ENCODE measurements at places on chromosomes 2 and 18.

DNA sequence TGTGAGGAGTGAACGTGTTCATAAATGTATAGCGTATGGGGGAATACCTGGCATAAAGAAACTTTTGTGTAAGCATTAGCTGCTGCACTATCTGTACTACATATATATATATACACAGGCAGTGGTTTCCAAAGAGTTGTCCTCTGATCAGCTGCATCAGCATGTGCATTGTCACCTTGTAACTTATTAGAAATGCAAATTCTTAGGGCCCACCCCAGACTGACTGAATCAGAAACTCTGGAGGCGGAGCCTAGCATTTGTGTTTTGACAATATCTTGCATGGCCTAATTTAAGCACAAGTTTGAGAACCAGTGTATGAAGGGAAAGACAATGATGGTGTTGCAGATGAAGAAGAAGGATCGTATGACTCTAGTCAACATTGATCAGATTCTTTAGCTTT, 299.5 kb downstream of the CCDC102B start:
- no peak for DNase-seq

DNA sequence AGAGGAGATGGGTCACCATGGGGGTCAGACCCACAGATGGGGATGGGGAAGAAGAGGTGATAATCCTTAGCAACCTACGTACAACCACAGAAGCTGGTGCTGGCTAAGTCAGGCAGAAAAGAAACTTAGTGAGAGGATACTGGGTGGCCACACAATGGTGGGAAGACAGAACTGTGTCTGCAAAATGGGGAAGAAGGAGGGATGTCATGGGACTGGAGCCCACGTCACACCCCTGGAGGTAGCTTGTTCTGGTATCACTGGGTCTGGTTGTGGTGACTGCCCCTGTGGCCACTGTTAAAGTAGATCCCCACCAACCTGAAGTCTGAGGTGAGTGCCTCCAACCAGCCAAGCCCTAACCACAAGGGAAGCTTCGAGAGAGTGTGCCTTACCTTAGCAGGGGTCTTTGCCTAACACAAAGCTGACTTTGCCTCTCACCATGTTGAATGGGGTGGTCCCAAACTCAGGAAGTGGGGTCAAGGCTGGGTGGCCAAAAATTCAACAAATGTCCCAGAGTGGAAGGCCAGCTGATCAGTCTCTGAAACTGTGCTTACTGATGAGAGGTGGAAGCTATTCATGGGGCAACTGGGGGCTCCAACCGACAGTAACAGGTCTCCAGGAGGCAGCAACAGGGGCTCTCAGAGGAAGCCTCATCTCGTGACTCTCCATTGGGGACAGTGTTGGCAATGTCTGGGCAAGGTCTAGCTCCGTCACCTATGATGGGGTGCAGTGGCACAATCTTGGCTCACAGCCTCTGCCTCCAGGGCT, 64.8 kb upstream of the SLC1A4 start:
- DNase-seq: no peak

DNA sequence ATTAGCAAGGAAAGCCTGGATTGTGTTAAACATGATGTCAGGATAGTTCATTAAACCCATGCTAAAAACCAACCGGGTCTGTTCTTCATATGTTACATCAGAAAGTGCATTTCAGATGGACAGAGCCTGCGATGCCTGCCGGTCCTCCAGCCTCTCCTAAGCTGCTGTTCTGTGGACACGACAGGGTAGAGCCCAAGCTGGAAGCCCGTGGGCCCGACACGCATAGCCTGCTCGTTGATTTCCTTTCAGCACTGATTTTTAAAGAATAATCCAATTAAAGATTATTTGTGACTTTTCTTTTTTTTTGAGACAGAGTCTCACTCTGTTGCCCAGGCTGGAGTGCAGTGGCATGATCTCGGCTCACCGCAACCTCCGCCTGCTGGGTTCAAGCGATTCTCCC, 797 bp downstream of the OR6B3 start:
- DNase-seq: no peak

DNA sequence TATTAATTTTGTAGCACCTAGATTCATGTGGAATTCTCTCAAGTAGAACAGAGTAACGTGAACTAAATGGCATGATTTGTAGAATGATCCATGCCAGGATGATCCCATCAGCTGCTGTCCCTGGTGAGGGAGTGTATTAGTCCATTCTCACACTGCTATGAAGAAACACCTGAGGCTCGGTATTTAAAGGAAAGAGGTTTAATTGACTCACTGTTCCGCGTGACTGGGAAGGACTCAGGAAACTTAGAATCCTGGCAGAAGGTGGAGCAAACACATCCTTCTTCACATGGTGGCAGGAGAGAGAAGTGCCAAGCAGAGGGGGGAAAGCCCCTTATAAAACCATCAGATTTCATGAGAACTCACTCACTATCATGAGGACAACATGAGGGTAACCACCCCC, 312.6 kb downstream of the PTPRM start:
- no peak for DNase-seq

GRCh38 chr18:59219672-59220163, at the start of gene GRP:
TSS of gene GRP (plus strand) at chr18:59220158. CDS start at chr18:59220266, 108 bp downstream.
- DNase-seq: no peak

GRCh38 chr18:56487801-56488200, 150.6 kb downstream of the TXNL1 start:
- no peak for DNase-seq

- no peak for DNase-seq
These were observed 33.0 kb downstream of the COL5A2 start for GRCh38 chr2:189146553-189146952.

DNA sequence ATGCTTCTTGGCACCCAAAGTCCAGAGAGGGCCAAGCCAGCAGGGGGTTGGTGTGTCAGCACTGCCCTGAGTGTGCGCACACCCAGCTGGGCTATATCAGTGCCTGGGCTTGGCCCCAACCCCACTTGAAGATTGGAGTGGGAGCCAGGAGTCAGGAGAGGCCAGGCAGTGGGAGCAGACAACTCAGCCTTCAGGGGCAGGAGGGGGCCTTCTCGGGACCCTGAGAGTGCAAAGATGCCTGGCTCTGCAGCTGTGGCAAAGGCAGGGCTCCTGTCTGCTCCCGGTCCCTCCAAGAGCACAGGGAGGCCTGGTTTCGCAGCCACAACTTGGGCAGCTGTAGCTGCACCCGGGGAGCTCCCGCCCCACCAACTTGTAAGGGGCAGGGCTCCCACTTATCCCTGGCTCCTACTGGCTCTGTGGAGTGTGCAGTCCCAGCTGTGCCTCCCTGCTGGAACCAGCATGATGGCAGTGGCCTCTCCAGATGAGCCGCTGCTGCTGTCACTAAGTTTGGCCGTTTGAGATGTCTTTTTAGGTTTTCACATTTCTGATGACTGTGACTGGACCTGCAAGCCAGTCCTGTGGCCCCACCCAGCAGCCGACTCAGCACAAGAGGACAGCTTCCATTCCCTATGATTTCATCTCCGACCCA, 148.8 kb upstream of the HS6ST1 start:
- DNase-seq: no peak

DNA sequence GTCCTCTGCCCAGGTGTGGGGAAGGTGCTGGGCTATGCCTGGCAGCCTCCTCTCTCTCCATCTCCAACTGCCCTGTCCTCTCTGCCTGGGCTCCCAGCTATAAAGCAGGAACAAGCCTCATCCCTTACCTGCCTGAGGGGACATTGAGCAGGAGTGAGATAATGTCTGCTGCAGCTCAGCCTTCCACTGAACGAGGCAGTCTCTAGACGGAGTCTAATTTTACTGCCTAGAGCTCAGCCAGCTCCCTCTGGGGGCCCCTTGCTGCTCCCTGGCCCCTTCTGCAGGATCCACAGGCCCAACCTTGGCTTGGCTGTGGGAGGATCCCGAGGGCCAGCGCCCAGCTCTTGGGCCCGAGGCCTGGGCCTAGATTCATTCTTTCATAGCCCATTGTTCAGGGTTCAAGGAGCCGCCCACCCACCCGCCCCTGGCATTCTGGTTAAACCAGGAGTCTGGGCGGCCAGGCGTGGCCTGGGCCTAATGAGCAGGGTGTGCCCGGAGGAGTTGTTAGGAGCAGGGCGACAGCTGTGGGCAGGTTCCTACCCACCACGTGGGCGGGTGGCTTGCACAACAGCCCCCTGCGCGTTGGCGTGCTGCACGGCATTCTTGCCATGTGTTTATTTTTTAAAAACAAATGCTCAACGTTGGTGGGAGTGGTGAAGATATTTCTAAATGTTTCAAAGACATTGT, 44.6 kb downstream of the FOSL2 start:
- DNase-seq: no peak

GRCh38 chr2:228417956-228418355, 236.5 kb upstream of the SPHKAP start:
- DNase-seq: no peak

DNA sequence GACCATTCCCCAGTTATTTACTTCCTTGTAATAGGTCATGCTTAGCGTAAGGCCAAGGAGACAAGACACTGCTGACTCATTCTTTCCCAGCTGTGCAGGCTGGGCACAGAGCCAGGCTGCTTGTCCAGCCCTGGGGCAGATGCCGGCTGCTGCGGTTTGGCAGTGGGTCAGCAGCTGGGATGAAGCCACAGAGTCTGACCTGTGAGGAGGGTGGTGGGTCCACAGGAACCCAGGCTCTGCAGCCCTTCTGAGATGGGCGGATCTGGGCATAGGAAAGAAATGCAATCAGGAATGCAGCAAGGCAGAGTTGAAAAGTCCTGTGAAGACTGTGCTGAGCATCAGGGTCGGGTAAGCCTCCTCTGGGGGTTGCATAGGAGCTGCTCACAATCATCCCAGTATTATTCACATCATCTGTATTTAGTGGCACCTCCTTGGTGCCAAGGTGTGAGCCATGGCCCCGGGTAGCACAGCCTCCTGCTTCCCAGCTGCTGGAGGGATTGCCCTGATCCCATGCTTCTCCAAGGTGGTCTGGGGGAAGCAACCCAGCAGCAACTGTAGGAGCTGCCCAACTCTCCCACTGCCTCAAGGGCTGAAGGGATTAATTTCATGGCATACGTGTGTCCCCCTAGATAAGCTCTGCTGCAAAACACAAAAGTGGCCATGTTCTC, 139.0 kb downstream of the DDX1 start:
- no peak for DNase-seq

GRCh38 chr2:119402645-119403560, 28.8 kb upstream of the TMEM37 start:
- DNase-seq: no peak

DNA sequence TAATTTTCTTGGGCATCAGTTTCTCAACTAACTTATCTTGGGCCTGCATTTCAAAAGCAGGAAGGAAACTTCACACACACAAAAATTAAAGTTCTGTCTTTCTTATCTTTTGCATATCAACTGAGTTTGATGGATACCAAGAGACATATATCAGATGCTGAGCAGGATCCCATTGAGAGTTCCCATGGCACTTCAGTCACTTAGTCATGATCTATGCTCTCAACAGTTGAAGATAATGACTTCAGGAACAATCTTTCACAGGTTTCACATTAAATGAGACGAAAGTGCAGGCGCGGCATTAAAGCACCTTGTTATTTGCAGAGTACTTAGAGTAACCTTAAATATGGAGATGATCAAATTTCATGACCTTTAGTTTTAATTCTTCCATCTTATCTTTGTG, 2139.8 kb upstream of the CELF4 start:
- no peak for DNase-seq

DNA sequence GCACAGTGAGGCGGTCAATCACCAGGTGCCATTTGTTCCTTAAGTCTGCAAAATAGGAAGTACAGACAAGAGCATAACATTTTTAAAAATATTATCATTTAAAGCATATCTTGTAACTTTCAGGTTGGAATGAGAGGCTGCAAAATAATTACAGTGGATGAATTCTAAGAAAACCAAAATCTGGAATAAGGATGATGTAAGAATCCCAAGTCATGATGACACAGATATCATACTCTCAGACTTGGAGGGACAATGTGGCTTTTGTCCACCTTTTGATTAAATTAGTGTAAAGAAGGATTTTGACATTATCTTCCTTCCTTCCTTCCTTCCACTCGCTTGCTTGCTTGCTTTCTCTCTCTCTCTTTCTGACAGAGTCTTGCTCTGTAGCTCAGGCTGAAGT, 244.4 kb downstream of the NAPG start:
- DNase-seq: no peak

DNA sequence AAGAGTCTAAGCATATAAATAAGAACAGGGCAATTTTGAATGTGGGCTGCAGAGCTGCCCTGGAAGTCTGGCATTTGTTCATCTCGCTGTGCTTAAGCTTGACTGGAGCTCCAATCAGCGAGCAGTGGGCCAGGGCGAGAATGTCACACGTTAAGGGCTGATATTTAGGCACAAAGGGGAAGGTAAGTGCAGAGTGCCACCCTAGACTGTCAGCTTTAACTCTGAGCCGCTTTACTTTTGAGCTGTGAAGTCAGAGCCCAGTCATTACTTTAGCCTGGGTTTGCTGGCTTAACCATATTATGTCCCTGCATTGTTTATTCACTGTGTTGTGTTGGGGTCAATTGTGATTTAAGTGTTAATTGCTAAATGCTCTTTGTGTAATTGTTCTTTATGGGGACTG, 236.1 kb upstream of the SIX3 start:
- no peak for DNase-seq

GRCh38 chr2:68251855-68252399, 405 bp downstream of the PPP3R1 start:
- DNase-seq: peak; percentile 11

- DNase-seq: no peak
These were observed at the start of gene CDKL4 for GRCh38 chr2:39243469-39244123. TSS of gene CDKL4 (minus strand) at chr2:39243970.

DNA sequence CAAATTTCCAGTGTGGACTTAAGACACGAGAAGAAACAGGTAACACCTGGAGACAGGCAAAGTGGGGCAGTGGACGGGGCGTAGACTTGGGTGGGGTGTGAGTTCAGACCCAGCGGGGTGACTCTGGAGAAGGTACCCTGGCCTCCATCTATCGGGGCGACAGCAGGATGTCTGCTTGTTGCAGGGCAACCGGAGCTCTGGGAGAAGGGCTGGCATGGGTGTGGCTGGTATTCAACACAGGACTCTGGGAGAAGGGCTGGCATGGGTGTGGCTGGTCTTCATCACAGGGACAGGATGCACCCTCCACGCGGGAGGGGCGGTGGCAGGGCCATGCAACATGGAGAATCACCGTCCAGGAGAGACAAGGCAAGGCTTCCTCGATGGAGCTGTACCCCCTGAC, 198.5 kb downstream of the HDAC4 start:
- DNase-seq: no peak

- DNase-seq: no peak
These were observed 16.1 kb downstream of the TPGS2 start for GRCh38 chr18:36812678-36813077.

- DNase-seq: no peak
These were observed 1.4 kb downstream of the EHBP1 start for GRCh38 chr2:62706721-62707521.

DNA sequence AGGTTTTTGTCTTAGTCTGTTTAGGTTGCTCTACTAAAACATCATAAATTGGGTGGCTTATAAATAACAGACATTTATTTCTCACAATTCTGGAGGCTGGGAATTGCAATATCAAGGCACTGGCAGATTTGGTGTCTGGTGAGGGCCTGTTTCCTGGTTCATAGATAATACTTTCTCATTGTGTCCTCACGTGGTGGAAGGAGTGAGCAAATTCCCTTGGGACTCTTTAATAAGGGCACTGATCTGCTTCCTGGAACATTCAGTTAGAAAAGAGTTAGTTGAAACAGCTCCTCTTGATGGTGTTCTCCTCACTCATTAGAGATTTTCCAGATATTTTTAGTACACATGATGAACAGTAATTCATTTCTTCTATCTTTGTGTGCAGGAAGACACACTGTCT, 22.3 kb downstream of the COL4A3 start:
- no peak for DNase-seq
